ENCODE measurements at places on chromosomes 3 and 15.
A peak's percentile ranks its signal among the peaks of the same experiment; 100 is the strongest.

GRCh38 chr15:63501256-63502089 is 2.9 kb upstream of the USP3 start:
- DNase-seq, result peak; percentile 93

DNA sequence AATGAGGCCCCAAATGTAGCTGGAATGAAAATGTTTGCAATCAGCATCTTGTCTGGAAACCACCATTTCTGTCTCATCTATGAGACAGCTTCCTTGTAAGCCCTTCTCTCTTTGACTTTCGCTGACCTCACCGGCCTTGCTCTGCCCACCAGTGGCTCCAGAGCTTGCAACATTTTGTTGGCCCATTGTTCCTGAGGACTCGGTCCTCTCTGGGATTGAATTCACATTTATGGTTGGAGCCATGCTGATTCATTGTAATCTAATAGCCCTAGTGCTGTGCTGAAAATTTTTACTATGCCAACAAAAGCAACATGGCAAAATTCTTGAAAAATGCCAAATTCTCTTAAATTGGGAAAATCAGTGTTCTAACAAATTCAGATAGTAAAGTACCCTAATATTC is 37.2 kb downstream of the ABHD5 start:
- DNase-seq, result no peak

GRCh38 chr3:126878664-126879063 is 104.3 kb upstream of the PLXNA1 start:
- DNase-seq, result no peak

GRCh38 chr15:62895139-62895866 is 147.2 kb upstream of the TPM1 start:
- DNase-seq, result no peak

DNA sequence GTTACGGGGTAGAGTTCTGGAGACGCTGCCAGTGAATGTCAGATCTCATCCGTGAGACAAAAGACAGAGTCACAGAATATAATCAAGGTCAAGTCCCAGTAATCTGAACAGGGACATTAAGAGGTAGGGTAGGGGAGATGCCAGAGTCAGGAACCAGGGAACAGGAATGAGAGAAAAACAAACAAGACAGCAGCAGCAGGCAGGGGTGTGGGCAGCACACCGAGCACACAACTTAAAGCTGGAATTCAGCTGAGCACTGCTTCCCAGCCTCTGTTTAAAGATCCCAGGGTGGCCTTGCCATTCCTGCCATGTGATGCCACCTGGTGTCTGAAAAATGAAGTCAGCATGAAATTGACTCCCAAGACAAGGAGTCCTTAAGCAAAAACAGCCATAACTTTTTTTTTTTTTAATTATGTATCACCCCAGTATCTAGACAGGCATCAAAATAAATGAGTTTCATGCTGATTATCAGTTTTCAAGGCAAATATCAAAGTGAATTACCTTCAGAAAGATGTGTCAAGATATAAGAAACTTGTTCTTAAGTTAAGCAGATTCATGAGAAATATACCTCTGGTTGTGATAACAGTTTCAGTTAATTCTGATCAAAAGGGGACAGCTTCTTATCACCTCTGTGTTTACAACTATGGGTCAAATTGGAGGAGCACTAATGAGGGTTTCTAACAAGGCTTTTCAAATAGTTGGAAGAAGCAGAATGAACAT is 203.7 kb downstream of the SLC9A9 start:
- DNase-seq, result no peak

DNA sequence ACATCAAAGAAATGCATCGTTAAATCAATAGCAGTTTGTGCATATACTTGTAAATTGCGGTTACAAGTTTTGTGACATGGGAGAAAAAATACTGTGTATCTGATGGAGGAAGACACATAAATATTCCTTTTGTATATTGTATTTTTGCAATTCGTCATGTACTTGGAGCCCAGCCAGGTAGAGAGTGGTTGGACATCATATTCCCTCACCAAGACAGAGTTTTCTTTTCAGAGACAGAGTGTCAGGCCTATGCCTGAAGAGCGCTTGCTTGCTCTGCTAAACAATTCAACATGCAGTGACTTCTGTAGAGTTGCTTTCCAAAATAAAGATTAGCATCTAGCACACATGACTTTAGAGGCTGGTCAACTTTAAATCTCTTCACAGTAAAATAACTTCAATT is 24.8 kb upstream of the MEIS2 start:
- DNase-seq, result no peak

- DNase-seq, result no peak
These were observed 13.6 kb upstream of the SLCO3A1 start for GRCh38 chr15:91839867-91840266.

DNA sequence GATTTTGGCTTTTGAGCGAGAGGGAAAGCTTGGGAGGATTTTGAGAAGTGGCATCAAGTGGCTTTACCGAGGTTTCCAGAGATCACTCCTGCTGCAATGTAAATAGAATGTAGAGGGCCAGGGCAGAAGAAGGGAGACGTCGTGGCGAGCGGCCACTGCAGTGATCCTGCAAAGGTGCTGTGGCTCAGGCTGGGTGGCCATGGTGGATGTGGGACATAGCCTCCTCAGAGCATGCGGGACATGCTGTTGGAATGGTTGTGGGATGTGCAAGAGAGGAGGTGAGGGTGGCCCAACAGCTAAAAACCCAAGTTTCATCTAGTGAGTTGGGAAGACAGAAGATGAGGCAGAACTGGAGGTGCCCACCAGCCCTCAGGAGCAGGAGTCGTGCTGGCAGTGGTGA is 3.1 kb upstream of the ATP10A start:
- no peak for DNase-seq

DNA sequence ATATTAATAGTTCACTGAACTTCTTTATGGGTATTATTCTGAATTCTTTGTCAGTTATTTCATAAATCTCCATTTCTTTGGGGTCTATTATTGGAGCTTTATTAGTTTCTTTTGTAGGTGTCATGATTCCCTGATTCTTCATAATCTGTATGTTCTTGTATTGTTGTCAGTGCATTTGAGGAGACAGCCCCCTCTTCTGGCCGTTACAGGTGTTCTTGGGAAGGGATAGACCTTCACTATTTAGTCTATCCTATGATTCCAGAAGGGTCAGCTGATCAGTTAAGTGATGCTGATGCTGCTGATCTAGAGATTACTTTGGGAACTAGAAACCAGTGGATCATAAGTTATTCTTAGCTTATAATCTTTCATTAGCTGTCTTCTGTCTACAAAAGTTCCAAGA is 34.9 kb downstream of the TMEM39A start:
- DNase-seq, result no peak

- no peak for DNase-seq
These were observed 7.2 kb downstream of the CLCN2 start for GRCh38 chr3:184354121-184354728.

DNA sequence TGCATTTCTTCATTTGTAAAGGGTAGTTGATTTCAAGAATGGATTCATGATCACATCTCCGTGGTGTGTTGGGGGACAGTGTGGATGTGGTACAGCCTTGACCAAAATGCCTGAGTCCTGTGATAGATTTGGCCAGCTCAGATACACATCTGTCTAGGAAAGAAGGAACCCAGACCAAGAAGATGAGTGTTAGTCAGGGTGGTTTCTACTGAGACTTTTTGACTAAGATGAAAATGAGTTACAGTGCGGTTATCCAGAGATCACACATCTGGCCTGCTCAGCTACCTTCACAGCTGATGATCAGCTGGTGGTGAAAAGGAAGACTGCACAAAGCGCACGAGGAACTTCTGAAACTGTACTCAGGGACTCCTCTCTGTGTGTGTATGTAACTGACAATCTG is 68.0 kb downstream of the FNDC3B start:
- no peak for DNase-seq

DNA sequence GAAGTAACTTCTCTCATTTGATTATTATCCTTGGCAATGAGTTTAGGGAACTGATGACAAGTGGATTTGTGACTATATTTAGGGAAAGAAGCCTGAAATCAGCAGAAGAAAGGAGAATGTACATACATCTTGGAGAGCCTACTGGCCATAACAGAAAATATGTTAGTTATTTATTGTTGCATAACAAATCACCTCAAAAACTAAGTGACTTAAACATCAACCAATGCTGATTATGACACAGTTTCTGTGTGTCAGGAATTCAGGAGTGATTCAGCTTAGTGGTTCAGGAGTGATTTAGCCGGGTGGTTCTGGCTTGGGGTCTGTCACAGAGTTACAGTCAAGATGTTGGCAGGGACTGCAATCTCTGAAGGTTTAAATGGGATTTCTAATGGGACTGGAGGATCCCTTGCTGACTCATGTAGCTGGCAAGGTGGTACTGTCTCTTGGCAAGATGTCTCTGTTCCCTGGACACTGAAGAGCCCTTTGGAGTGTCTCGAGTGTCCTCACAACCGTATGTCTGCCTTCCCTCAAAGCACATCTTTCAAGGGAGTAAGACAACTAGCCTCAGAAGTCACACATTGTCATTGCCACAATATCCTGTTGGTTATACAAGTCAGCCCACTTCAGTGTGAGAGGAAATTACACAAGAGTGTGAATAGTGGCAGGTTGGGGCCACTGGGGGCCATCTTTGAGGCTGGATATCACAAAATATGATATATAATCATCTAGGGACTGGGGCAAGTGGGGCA is 248.9 kb downstream of the SV2B start:
- DNase-seq, result no peak

DNA sequence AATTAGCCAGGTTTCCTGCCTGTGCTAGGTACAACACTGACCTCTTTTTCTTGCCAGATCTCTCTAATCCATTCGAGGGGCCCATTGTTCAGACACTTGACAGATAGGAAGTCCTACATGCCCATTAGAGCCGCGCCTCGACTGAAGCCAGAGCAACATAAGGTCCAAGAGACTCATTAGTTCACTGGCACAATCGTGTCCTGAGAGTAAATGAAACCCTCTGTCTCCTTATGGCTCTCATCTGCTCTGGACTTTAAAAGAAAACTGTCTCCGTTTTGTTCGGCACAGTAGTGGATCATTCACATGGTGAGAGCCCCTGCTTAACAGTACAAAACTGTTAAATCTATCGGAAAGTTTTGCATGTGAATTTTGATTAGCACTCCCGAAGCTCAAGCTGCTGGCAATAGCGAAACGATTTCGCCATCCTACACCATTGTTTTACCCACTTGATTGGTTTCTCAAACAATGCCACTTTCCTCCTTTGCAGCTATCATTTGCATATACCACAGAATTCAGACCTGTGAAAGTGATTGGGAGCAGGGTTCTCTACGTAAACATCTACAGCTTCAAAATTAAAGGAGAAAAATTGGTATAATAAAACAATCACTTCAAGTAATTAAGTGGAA is 19.0 kb upstream of the C15orf61 start:
- no peak for DNase-seq

DNA sequence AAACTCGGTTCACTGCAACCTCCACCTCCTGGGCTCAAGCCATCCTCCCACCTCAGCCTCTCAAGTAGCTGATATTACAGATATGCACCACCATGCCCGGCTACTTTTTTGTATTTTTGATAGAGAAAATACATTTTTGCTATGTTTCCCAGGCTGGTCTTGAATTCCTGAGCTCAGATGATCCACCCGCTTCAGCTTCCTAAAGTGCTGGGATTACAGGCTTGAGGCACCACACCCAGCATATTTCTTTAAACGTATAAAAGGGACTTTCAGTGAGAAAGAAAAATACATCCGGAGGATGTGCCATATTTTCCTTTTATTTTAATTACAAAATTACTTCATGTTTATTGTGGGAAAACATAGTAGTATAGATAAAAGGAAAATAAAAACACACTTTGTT is 55.2 kb downstream of the RPL39L start:
- no peak for DNase-seq

DNA sequence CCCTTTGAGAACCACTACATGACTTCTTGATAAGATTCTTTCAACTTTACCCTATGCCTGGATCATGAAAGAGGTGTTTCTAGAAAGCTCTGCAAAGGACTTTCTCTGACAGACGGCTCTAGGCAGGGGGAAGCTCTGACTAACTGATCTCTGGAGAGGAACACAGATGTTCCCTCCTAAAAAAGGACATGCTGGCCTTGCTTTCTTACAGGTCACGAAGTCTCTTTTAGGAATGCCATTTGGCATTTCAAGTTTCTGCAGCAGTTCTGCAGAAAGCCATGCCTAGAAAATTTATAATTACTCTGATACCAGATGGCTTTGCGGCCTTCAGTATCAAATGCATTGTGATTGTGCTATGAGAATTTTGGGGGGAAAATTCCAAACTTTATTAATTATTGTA is 275.4 kb upstream of the CTDSPL start:
- DNase-seq, result no peak

DNA sequence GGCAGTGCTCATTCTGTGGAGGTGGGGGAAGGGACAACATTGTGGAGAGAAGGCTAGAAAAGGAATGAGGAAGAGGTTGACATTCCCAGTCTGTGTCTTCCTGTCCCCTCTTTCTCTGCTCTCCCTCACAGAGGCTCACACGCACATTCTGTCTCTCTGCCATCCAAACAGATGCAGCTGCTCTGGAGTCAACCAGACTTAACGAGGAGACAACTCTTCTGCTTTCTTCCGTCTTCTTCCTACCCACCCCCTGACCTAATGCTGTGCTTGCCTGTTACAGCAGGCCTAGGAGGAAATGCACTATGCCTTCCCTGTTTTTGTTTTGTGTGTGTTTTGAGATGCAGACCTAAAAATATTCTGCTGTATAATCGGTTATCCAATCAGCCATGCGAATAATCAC is 121.9 kb downstream of the CACNA1D start:
- DNase-seq, result no peak

DNA sequence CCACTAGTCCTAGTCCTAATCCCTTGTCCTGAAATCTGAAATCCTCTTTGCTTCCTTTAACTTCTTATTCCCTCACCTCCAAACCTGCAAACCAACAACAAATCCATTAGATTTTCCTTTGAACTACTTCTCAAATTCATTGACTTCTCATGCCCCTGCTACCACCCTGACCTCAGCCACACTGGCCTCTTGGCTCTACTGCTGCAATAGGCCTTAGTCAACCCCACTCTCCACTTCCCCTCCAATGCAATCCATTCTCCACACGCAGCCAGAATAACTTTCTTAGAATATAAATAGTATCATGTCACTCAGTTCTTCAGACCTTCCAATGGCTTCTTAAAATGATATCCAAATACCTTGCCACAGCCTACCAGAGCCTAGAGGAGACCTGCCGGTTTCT is 131.1 kb upstream of the GADL1 start:
- no peak for DNase-seq

DNA sequence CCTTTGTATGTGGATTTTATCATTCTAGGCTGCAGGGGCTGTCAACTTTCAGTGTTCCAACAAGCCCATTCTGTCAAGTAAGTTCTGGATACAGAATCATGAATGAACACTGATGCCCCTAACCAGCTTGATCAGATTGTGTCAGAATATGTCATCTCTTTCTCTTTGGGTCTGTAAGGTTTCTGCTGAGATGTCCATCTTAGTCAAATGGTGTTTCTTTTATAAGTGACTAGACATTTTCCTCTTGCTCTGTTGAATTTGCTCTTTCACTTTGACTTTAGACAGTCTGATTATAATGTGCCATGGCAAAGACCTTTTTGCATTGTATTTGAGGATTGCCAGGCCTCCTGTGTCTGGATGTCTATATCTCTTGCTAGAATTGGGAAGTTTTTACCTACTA is 660.9 kb upstream of the CBLB start:
- no peak for DNase-seq

DNA sequence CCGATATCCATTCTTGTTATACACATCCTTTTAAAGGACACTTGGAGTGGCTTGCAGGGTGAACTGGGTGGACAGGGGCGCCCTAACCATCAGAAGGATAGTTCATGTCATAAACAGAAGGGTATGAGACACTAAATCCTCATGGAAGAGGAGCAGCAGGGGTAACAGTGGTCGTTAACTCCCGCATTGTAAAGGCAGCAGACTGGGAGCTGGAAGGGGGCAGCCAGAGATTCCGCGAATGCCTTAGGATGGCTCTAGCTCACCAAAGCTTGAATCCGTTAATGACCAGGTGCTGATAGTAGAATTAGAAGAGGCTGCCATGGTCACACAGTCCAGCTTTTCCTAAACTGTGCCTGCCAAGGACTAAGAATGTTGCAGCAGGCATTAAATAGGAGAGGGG is 85.2 kb upstream of the ANKRD34C start:
- DNase-seq, result no peak

All from suprapubic skin (tissue), 4 donors.